ENCODE measurements at places on chromosomes 13 and 19.

- no peak for DNase-seq
Observed at GRCh38 chr13:100525453-100526317, 62.9 kb downstream of the GGACT start.

GRCh38 chr13:44697058-44697457, 120.9 kb upstream of the TSC22D1 start:
- DNase-seq = peak; percentile 31

GRCh38 chr13:48252176-48252575, 19.2 kb downstream of the ITM2B start:
- no peak for DNase-seq

DNA sequence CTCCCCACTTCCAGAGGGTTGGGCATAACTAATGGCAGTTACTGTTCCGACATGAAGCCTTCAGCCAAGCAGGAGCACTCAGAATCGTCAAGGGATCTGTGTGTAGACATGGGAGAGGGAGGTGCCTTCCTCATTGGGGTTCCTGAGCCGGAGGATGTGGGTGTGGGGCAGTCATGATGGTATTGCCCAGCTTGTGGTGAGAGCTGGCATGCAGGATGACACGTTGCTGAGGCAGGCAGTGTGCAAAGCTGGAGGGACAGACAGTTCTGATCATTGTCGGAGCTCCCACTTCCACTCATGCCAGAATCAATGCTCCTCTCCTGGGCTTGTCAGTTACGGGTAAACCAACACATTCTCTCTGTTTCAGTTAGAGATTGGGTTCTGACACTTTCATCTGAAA, 83.9 kb upstream of the TSC22D1 start:
- DNase-seq = no peak

DNA sequence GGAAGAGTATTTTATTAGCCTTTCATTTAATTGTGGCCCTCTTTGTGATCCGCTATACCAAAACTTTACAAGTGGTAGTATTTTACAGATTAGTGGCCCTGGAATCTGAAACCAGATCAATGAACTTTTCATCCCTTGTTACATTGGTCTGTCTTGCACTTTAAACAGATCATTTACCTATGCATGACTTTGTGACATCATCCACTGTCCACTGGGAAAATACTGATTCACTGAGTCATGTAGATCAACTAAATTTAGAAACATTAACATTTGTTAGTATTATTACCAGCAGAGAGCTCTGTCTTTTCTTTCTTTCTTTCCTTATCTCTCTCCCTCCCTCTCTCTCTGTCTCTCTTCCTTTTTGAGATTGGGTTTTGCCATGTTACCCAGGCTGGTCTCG, 17.5 kb downstream of the PCDH8 start:
- no peak for DNase-seq

- DNase-seq = no peak
Observed at GRCh38 chr19:13884726-13885591, 8.0 kb downstream of the NANOS3 start.

- DNase-seq = no peak
Observed at GRCh38 chr13:55576389-55576788, 1564.3 kb upstream of the PRR20A start.

- no peak for DNase-seq
Observed at GRCh38 chr19:5738423-5738822, 18.0 kb downstream of the CATSPERD start.

DNA sequence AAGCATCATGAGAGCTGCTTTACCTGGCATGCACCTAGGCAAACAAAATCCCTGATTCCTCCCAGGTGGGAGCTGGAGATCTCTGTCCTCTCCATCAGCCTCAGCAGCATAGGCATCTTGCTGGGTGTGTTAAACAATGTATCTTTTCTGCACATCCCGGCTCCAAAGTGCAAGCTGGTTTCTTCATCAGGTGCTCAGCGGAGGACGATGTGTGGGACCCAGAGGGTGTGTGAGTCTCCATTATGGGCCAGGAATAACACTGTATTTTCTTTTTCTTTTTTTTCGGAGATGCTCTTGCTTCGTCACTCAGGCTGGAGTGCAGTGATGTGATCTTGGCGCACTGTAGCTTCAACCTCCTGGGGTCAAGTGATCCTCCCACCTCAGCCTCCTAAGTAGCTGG, 9.9 kb downstream of the CNFN start:
- no peak for DNase-seq

DNA sequence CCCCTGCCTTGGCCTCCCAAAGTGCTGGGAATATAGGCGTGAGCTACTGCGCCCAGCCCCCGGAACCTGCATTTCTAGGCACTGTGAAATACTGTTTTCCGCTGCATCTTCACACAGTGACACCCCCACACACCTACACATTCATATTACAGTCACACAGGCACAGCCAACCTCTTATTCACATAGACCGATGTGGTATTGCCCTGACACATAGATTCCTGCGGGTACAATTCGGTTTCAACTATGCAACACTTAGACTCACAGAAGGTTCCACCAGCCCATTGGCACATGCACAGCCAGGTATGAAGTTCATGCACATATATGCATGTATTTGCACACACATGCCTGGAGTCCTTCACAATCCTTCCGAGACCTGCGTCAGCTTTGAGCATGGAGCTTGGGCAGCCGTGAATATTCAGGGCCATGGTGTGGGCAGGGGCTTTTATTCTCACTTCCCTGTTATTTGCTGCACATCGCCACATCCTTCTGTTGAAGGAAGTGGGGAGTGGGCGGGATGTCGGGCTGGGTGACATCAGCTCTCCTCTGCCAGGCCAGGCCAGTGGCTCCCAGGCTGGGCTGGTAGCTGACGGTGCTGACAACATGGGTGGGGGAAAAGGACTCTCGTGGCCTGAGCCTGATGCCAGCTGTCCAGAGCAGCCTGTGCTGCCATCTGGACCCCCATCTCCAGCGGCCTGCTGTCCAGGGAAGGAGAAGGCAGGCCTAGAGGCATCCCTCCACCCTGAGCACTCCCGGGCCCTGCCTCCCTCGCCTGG, 5.4 kb upstream of the CDC37 start:
- DNase-seq = peak; percentile 60

- no peak for DNase-seq
Observed at GRCh38 chr13:103324641-103325040, 258.4 kb upstream of the SLC10A2 start.

DNA sequence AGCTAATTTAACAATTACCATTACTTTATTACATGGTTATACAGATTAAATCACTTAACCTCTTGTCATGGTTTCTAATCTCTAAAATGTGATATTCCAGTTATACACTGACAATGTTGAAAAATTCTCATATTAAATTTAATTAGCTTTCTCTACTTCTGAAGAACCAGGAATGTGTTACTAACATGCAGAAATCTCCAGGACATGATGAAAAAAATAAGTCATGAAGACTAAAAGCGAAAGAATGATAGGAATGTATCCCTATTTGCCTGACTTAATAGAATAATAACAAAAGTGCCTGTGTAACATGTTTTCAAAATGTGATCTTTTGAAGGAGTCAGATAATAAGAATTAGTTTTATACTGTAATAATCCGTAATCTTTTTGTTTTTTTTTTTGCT, 2823.7 kb upstream of the PCDH20 start:
- DNase-seq = no peak

DNA sequence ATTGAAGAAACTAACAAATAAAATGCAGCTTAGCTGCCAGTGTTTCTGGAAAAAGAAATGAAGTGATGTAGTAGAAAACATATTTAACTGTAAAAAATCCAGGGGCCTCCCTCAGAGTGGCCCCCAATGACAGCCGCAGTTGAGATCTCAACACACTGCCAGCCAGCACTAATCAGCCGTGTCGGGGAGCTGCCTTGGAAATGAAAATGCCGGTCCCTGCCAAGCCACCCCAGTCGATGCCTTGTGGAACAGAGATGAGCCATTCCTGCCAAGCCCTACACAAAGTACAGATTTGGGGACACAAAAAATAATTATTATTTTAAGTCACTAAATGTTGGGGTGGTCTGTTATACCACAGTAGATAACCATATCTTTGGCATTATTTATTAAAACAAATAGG, 1342.4 kb downstream of the EFNB2 start:
- no peak for DNase-seq

DNA sequence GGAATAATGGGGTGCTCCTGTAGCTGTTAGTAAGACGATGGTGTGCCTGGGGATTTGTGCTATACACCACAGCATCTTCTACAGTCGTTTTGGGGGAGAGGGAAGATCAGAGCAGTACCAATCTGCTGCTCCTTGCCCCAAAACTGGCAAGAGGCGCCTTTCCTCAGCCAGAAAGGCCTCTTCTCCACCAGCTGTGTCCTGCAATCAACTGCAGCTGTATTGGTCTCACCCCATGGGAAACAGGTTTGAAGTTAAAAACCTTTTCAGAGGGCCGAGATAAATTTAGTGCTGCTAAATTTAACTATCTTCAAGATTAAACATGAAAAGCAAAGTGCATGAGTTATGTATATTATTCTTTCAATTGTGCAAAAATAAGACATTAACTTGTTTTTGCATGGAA, 1.2 kb upstream of the RNASEH2B start:
- DNase-seq = no peak

GRCh38 chr19:43446746-43447489, 18.5 kb downstream of the LYPD3 start:
- peak; percentile 82 for DNase-seq

DNA sequence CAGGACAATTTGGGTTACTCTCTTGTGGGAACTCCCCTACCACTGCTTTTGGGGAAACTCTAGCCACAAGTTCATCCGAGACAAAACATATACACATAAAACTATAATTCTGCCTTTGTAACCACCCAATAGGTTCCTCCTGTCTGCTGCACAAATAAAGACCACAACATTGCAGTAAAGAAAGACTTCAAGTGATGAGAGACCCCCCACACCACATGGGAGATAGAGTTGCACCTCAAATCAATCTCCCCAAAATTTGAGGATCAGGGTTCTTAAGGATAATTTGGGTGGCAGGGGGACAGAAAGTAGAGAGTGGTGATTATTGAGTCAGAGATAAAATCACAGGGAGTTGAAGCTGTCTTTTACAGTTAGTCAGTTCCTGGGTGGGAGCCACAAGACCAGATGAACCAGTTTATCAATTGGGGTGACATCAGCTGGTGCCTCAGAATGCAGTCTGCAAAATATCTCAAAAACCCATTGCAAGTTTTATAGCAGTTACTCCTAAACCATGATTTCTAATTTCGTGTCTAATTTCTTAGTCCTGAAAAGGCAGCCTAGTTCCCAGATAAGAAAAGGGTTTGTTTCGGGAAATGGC, 1348.5 kb downstream of the PCDH9 start:
- DNase-seq = no peak

- DNase-seq = no peak
Observed at GRCh38 chr19:15180451-15181390, 20.1 kb downstream of the NOTCH3 start.

- DNase-seq = peak; percentile 24
Observed at GRCh38 chr13:108176685-108177274, 38.6 kb downstream of the LIG4 start.

DNA sequence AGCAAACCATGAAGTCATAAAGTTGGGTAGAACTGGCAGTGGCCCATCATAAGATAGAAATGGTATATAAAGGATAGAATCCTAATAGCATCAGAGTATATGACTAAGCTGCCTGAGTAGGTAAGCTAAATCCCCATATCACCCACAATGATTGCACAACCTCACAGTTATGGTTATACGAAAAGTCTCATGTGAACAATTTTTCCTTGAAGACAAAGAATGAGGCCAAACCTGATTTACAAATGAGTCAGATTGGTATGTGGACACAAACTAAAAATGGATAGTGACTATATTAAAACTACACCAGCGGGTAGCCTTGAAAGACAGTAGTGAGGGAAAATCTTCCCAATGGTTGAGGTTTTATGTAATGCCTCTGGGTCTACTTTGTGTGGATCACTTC, 40.9 kb upstream of the UFM1 start:
- no peak for DNase-seq

GRCh38 chr13:106382534-106382933, 152.9 kb downstream of the EFNB2 start:
- DNase-seq = no peak

DNA sequence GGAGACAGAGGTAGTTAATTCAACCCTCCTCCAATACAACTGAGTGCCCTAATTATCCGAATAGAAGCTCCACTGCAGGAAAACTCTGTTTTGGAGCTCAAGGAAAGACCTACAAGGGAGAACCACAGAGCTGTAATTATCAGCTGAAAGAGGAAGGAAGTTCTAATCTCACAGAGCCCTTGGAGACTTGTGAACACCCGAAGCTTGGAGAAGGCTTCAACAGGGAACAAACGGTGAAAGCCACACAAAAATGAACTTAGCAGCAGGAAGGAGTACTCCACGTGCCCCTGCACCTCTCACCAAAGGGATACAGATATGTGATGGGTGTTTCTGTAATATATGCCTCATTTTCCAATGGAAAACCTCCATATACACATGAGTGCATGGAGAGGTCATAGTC, 61.1 kb downstream of the IRS2 start:
- DNase-seq = no peak

DNA sequence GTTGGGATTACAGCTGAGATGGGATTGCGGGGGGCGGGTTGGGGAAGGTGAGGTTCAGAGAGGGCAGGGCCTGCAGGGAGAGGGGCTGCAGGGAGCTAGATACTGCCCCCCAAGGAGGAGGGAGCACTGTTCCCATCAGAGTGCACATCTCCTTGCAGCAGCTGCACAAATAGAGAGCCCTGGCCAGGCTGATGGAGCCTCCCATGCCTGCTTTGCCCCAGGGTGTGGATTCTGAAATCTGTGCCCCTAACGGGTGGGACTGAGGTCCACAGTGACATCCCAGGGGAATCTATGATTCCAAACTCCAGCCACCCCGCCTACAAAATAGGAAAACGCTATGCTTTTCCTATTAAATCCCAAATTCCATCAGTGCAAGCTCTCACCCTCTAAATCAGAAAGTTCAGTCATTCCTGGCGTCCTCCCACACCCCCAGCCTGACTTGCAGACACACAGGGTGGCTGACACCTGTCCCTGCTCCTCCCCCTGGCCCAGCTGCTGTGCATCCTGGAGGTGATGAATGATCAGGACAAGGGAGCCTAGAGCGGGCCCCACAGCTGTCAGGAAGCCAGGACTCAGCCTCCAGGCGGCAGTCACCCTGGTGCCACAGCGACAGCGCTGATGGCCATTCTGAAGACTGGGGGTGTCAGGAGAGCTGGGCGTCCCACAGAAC, 6.3 kb upstream of the CEACAM21 start:
- no peak for DNase-seq

- no peak for DNase-seq
Observed at GRCh38 chr19:16566161-16566560, 6.1 kb downstream of the SLC35E1 start.

DNA sequence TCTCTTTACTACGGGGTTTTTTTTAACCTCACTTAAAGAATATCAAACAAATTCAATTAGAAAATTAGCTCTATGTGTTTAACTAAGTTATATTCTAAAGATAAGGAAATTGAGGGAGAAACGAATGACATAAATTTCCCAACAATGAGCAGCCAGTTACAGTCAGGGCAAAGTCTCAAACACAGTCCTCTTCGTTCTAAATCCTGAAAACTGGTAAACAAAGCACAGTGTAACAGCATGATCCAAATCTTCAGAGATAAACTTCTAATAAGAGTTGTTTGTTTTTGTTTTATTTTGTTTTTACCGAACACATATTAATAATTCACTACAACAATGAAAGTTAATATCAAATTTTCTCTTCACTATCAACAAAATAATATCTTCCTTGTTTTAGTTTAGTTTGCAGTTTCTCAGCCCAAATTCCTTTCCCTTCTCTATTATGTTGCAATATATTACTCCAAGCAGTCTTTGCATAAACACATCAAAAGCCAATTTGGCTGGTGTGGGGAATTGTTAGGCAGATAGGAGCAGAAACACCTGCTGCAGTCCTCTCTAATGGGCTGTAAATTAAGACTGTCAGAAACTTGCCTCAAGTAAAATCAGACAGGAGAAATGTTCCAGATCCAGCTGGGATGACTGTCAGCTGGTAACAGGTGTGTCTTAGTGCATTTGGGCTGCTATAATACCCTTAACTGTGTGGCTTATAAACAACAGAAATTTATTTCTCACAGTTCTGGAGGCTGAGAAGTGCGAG, 106.5 kb upstream of the SGCG start:
- DNase-seq = no peak

Measured in pons (tissue), 1 donor.